ENCODE measurements at places on chromosomes 5 and 9.

GRCh38 chr5:62354028-62354874 lies 48.2 kb downstream of the KIF2A start:
- peak; percentile 36 for DNase-seq

GRCh38 chr9:121684381-121685145 lies 33.1 kb downstream of the DAB2IP start:
- DNase-seq: no peak

- no peak for DNase-seq
Measured at GRCh38 chr5:132176987-132177386, 50.7 kb downstream of the P4HA2 start.

- DNase-seq: no peak
Measured at GRCh38 chr5:8516356-8516755, 647.4 kb downstream of the MTRR start.

GRCh38 chr5:177403102-177403791 lies 2.8 kb upstream of the PFN3 start:
- DNase-seq: peak; percentile 75
